ENCODE measurements at places on chromosomes 2 and 18. TPM values are rescaled to one million over a fixed set of nuclear protein-coding genes. Genes with fewer than 3 reads are reported as not detected.

The BCL2L11 gene
- 21.2 TPM for total RNA-seq

The ADCYAP1 gene
- total RNA-seq, result not detected

The STK36 gene
- total RNA-seq, result 21.1 TPM

The CPO gene
- not detected for total RNA-seq

The POMC gene
- total RNA-seq, result not detected

The AMER3 gene
- total RNA-seq, result not detected

The EVX2 gene
- total RNA-seq, result not detected

The VAMP5 gene
- 3.8 TPM for total RNA-seq

The KIAA2012 gene
- total RNA-seq, result not detected

DNA sequence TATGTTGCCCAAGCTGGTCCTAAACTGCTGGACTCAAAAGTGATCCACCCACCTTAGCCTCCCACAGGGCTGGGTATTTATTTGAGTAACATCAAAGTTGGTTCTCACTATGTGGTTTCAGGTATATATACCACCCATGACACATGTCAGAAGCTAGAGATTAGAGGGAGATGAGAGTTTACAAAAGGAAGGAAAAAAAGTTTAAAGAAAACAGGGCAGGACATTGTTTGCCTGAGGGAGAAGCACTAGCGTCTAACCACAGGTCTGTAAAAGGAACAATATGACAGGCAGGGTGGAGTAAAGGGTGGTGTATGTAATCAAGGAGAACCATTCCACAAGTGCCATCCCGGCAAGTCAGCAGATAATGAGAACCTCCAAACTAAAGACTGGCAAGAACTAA is 8.5 kb downstream of the CEP76 start:
- DNase-seq, result no peak

- no peak for DNase-seq
Measured at GRCh38 chr2:159744363-159744762, 32.1 kb downstream of the MARCHF7 start.

- DNase-seq, result peak; percentile 33
Measured at GRCh38 chr2:63023444-63023843, 27.2 kb upstream of the OTX1 start.

GRCh38 chr18:35049111-35050027 is 8.2 kb downstream of the MAPRE2 start:
- peak; percentile 17 for DNase-seq

DNA sequence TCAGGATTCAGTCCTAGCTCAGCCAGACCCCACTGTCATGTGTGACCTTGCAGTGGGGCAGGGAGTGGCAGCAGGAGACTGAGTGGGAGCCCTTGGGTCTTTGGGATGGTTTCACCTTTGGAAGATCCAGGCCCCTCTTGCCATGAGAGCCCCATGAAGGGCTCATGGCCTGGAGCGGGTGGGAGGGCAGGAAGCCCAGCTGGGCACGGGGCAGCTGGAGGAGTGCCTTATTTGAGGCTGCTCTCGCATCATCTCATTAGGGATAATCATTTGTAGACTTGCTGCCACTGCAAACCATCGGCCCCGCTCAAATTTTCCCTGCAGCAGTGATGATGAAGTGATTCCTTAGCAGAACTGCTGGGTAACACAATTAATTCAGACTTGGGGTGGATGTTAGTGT is 73.9 kb downstream of the TGOLN2 start:
- DNase-seq, result no peak

GRCh38 chr2:9310377-9310776 is 103.8 kb downstream of the ASAP2 start:
- DNase-seq, result no peak

DNA sequence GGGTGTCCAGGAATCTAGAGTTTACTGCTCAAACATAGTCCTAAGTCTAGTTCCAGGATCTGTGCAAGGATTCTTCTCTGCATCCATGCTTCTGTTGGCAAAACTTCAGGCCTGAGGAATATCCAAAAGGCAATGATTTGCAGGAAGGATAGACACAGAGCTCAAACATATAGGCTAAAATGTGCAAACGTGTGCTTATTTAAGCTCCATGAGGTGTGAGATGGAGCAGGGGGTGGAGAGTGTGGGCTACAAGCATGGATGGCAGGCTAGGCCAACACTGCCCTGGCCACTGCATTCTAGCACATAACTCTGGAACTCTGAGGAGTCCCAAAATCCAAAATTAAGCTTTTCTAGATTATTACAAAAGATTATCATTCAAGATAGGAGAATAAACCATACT is 301.1 kb downstream of the PAX3 start:
- no peak for DNase-seq

GRCh38 chr2:97911922-97912575 is 83.7 kb downstream of the TMEM131 start:
- DNase-seq, result no peak

- no peak for DNase-seq
Measured at GRCh38 chr2:119308793-119309330, 57.8 kb downstream of the C2orf76 start.

- DNase-seq, result peak; percentile 89
Measured at GRCh38 chr2:61426267-61426897, 44.5 kb downstream of the USP34 start.

DNA sequence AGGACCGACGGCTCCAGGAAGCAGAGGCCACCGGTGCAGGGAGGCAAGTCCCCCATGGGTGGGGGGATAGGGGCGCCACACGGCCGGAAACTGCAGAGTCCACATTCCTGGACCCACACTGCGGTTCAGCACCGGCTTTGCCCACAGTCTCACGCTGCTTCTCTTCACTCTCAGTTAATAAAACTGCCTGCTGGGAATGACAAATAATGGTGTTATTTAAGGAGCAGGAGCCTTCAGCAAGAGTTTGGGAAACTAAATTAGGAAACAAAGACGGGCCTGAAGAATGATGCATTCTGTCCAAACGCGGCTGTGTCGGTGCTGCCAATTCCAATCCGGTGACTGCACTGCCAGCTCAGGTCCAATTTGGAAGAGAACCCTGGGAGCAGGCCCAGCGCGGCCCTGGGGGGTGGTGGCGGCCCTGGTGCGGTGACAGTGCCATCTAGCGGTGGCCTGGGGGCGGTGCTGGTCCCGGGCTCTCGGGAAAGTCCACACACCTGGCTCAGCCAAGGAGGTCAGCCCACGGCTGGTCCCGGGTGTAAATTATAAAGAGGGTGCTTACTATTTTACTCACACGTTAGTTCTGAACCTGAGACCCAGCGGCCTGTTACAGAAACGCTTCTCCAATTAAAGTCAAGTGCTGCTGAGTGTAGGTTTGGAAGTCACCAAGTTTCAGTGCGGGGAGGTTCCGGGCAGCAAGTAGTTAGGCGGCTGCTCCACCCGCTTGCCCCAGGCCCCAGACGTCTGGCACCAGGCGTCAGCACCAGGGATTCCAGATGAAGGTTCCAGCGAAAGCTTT is 73.1 kb upstream of the PXDN start:
- peak; percentile 19 for DNase-seq

DNA sequence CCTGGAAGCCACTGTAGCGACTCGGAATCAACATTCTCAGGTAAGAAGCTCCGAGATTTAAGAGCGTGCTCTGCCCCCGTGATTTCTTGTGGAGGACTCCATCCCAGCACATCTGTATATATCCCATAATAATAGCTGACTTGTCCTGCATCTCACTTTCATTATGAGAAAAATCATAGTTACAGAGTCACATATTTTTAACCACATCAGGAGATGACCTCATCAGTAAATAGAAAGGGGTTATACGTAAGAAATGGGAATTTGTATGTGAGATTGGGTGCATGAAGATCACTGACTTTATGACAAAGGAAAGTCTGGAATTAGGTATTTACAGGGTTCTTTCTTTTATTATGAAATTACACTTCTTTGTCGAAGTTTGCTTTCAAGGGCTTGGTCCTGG is 16.4 kb upstream of the TMEM18 start:
- DNase-seq, result no peak

GRCh38 chr2:135182190-135182589 is 130.1 kb downstream of the RAB3GAP1 start:
- no peak for DNase-seq

DNA sequence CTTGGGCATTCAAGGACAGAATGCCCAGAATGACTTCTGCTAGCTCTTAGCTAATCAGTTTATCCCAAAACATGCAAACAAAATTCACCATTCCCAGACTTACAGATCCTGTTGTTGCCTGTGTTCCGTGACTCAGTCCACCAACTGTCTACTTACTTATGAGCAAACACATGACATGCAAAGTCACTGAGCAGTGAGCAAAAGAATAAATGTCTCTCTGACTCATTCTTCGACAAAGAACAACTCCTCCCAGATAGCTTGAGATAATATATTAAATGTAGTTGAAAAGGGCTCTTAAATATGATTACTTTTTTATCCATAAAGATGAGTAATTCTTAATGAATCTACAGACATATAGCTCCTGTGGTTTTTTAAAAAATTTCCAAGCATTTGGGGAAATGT is 9.0 kb upstream of the CREG2 start:
- DNase-seq, result no peak

DNA sequence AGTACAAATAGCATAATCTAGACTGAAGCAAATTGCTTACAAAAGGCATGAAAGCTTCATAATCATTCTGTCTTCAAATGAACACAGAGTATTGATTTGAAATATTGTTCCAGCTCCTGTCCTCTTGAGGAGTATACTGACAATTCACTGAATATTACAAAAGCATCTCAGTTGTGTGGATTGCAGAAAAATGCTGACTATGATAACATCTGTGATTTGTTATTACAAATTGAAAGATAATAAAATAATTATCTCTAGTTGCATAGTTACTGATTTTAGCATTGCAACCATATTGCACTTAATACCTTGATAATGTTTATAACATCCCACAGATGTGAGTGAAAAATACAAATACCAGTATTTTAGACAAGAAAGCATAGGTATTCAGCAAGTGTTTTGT is 49.2 kb upstream of the FN1 start:
- no peak for DNase-seq

DNA sequence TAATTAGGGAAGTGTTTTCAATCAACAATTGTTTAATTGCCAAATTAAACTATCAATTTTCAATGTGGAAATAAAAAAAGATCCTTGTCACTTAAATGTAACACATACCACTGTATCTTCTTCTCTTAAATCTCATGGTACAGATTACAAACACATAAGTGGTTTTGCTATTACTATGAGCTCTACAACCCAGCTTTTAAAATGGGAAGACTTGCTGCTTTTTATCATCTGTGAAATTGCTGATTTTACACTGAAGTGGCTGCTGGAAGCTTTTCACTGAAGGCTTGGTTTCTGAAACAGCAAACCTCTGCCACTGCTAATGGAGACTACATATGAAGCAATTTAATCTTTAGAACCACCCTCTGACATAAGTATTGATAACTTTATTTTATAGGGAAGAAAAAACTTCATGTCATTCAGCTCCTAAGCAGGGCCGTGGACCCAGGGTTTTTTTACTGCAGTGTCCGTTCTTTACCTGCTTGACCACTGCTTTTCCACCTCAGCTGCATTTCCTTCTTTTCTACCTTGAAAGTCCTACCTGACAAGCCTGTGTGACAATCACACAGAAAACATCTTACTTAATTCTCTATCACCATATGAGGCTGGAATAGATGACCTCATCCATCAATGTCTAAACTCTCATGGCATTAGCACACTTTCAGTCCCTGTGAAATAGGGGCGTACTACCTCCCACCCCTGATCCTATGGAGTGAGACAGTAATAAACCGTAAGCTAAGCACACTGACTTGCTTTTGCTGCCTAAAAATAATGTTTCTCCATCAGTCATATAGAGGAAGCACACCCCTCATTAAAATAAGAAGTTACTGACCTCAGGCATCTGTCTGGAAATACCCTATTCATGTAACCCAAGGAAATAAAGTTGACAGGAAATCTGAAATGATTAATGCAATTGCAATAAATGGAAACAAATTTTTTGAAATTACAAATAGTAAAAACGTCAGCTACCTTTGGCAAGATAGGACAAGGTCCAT is 19.2 kb upstream of the SLC8A1 start:
- DNase-seq, result no peak

- no peak for DNase-seq
Measured at GRCh38 chr2:46202453-46202852, 94.8 kb upstream of the EPAS1 start.

GRCh38 chr2:167733747-167734146 is 513.6 kb downstream of the STK39 start:
- no peak for DNase-seq

- no peak for DNase-seq
Measured at GRCh38 chr2:238220274-238220891, 16.9 kb upstream of the ILKAP start.

GRCh38 chr2:240725671-240726070 is 34.0 kb downstream of the AQP12A start:
- no peak for DNase-seq

DNA sequence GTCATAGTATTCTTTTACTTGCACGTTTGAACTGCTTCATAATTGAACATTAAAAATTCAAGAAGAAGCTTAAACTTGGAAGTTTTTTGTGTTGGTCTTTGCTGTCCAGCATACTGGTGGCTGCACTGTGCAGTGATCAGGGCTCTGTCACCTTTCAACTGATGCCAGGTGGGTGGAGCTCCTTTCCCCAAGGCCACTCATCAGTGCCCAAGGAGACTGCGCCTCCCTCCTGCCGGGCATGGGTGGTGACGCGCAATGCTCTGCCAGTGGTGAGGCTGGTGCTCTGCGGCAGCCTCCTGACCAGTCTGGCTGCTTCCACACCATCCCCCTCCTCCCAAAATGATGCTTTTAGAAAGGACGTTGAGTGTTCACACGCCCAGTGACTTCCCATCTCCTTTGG is 16.0 kb upstream of the LDLRAD4 start:
- DNase-seq, result no peak

- DNase-seq, result no peak
Measured at GRCh38 chr18:38747153-38747552, 1181.6 kb upstream of the CELF4 start.

- no peak for DNase-seq
Measured at GRCh38 chr2:1887915-1888314, 143.6 kb upstream of the PXDN start.

DNA sequence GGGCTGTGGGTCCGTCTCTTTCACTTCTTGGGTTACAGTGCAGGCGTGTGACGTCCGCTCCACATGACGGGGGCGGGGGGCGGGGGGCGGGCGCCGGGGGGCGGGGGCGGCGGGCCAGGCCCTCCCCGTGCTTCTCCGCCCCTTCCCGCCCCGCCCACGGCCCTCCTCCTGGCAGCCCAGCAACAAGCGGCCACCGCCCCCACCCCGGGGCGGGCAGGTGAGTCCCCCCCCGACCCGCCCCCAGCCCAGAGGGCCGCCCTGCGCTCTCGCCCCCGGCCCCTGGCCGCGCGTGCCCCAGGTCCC is 3.6 kb downstream of the ZNF516 start:
- DNase-seq, result peak; percentile 48

GRCh38 chr2:231152800-231153557 is 28.1 kb upstream of the HTR2B start:
- no peak for DNase-seq

- no peak for DNase-seq
Measured at GRCh38 chr2:69061525-69061924, 48.5 kb downstream of the ANTXR1 start.

Data from OCI-LY7 (cell line).